RKO (cell line): ENCODE measurements at places on chromosomes 3 and 15.

- DNase-seq: no peak
These were observed 15.2 kb downstream of the ST3GAL6 start for GRCh38 chr3:98778383-98778782.

GRCh38 chr3:185942907-185943759 lies 5.3 kb upstream of the TRA2B start:
- peak; percentile 65 for DNase-seq

DNA sequence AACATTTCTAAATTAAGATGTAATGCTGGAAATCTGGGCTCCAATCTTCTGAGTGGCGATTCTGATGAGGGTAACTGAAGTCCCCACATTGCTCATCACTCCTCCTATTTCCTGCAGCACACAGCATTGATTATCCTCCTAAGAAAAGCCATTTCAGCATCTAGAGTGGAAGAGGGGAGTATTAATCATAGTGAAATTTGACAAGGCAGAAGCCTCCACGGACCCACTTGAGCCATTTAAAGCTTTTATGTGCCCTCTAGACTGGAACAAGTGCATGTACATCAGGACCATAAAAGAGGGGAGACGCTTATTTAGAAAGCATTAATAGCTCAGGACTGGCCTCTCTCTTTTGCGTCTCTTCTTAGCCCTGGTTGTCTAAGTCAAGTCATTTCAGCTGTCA lies 25.8 kb downstream of the AQP9 start:
- no peak for DNase-seq

DNA sequence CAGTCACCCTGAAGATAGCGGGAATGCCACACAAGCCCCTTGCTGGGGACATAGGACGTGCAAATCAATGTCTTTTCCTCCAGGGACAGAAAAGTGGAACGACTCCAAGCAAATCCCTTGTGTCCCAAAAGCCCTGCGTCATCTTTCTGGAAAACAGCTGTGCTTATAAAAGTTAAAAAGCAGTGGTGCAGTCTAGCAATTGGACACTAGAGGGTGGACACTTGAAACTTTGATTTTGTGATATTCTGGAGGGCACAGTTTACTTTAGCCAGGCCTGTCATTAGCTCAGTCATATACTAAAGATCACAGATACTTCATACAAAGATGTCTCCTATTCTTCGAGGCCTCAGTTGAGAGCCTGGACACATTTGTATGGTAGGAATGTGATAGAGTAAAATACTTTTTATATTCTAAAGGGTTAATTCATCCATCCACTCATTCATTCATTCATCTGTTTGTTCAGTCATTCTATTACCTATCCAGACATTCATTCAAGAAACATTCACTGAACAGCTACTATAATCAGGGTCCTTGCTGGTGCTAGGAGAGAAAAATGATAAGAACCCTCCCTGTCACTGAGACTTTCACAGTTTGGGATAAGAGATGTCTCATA lies 63.8 kb upstream of the ANKRD34C start:
- DNase-seq: peak; percentile 55

DNA sequence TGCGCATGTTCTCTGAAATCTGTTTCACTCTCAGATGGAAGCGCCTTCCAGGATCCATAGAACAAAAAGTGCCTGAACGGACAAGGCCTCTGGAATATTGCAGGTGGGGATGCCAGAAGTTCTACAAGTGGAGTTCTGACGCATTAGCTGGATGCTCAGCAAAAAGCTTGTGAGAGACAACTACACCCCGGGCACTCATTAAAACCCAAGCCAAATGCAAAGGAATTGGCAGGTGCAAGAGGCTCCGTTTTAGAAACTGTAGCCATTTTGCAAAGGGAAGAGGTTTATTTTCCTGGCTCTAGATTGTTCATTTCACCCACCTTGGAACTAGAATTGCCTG lies 35.2 kb upstream of the SLC24A5 start:
- DNase-seq: no peak

DNA sequence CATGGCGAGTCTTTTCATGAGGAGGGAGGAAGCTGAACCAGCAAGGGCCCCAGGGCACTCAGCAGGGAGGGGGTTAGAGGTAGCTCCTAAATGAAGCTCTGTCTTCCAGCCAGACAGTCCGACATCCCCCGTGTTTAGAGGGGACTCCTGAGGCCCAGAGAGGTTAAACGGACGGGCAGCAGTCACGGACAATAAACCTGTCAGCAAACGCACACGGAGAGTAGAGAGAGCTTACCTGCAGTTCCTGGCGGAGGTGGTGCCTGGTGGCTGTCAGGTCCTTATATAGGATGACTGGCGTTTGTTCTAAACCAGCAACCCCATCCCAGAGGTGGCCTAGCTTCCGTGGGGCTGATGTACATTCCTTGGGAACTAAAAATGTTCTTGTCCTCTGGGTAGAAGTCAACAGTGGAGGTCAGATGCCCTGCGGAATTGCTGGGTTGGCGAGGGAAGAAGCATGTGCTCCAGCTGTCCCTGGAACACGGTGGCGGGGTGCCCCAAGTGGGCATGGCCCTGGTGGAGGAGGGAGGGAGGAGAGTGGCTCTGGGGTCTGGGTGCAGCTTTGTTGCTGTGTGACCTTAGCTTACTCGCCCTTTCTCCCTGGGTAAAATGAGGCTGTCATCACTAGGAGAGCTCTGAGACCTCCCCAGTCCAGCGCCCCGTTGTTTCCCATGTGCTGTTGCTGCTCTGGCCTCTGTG lies 2.1 kb downstream of the GHRL start:
- DNase-seq: no peak

DNA sequence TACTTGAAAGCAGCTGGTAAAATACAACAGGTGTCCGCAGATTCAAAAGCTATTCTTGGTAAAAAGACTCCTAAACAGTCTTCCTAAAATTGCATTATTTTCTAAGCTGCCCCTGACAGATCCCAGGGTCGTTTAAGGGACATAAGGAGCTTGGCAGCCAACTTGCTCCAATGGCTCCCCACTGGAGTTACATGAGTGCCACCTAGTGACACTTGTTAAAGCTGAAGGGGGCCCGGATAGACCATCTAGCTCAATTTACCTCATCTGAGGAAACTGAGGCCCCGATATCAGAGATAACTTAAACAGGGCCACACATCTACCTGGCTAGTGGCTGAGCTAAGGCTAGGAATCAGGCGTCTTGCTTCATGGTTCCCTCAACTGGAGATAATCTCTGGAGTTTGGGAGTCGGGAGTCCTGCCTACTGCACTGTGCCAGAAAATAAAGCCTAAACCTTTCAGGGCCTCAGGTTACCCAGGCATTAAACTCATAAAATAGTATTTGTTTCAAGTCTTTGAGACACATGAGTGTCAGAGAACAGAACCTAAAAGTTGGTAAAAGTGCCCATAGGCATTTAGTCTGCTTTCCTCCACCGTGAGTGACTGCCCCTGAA lies 6.5 kb upstream of the TBC1D23 start:
- peak; percentile 63 for DNase-seq

GRCh38 chr3:197846491-197846890 lies 55.4 kb downstream of the LRCH3 start:
- no peak for DNase-seq

GRCh38 chr3:166663194-166663593 lies 716.9 kb downstream of the ZBBX start:
- peak; percentile 89 for DNase-seq

GRCh38 chr15:88089024-88089620 lies 167.4 kb downstream of the NTRK3 start:
- no peak for DNase-seq

- no peak for DNase-seq
These were observed 37.3 kb downstream of the YEATS2 start for GRCh38 chr3:183734750-183735494.

GRCh38 chr3:37456781-37457180 lies 282.4 kb upstream of the LRRFIP2 start:
- DNase-seq: no peak

DNA sequence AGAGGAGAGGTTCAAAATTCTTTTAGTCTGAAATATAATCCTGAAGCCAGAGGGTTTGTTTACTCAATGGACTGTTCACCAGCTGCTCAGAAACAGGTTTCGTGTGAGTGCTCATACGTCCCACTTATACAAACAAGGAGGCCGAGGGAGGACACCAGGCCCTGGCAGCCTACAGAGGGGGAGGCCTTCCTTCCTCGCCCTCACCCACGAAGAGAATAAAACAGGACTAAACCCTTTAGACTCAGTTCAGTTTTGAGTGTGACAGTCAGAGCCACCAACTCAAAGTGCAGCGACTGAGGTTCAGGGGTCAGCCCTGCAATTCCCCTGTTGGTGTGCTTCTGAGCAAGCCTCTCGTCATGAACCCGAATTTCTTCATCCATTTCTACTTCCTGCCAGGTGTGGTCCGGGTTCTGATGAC lies 17.3 kb downstream of the FAM174B start:
- DNase-seq: no peak

DNA sequence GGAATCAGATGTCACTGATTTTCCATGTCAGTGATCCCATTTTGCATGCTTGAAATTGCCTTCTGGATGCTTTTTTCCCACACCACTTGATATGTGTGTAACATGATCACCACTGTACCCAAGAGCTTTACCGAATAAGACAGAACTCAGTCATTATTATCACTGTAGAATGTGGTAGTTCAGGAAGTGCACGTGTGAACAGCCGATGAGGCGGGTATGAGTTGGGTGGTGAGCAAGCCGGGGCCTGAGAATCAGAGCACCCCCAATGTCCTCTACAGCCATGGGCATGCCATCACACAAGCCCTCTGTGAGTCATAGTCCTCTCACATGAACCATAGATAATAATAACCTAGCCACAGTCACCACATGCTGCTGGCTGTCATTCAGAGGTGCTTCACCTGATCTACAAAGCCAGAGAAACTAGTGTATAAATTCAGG lies 470.8 kb downstream of the SOX2 start:
- DNase-seq: peak; percentile 83

DNA sequence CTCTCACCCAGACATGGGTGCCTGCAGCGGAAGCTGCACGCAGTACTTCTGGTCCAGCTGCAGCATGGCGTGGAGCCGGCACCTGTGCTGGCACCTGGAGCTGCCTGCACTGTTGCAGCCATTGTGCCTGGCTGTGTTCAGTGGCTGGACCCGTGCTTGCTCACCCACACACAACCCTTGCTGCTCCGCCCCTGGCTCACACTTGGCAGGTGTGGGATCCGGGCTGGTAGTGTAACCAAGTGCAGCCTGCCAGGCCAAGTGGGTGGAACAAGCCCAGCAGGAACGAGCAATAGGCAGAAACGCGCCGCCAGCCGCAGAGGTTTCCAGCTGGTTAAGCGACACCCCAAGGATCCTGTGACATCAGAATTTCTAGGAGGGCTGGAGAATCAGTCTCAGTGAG lies 11.2 kb upstream of the SCAPER start:
- no peak for DNase-seq

DNA sequence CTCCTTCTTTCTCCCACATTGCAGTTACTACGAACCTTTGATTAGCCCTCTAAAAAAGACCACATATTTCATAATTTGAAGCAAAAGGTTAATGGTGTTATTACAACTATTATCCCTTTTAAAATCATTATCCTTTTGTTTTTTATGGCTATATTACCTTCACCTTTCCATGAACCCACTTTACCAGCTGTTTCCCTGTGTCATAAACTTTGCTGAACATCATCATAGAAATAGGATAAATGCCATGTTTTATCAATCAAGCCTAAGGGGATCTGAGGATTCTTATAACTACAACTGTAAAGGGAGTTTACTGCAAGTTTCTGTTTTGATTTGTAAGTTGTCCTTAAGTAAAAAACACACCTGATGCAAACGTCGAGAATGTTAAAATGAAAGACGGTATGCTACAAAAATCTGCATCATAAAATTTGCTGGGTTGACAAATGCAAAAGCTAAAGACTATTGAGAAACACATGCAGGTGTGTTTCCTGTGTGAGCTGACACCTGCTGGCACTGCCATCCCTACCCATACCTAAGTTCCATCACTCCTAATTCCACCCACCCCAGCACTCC lies 39.1 kb upstream of the ARRDC4 start:
- no peak for DNase-seq

GRCh38 chr3:5258526-5258925 lies 71.0 kb downstream of the EDEM1 start:
- DNase-seq: no peak

- DNase-seq: no peak
These were observed 29.7 kb downstream of the CCDC13 start for GRCh38 chr3:42743204-42743995.

GRCh38 chr3:34213478-34213877 lies 415.0 kb downstream of the PDCD6IP start:
- no peak for DNase-seq

DNA sequence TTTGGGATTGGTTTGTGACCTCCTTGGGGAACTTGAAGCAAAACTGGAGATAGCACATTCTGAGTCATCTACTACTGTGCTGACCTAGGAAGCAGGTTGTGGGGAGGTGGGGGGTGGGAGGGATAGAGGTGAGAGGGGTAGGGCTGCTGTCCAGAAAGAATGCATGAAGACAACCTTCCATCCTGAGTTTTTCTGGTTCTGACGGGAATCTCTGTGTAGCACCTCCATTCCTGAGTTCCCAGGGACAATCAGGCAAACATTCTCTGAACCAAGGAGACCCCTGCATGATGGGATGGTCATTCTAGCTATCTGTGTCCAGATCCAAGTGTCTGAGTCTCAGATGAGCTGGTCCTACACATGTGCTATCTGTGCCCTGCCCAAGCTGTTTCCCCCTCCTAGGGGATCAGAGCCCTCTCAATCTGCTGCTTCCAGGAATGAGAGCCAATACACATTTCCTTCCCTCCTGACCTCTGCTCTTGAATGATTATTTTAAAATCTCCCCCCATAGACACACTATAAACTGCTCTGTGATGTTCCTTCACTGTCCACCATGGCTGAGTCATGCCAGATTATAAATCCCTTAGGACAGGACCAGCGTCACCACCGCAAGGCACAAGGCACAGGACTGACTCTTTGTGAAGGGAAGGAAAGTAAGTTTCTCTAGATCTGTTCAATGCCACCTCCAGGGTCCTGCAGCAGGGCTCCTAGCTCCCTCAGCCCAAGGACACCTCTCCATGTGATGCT lies 2.2 kb upstream of the CD276 start:
- no peak for DNase-seq

GRCh38 chr15:90138071-90138833 lies 36.0 kb upstream of the IDH2 start:
- DNase-seq: no peak

- DNase-seq: no peak
These were observed 121.2 kb downstream of the MECOM start for GRCh38 chr3:169542331-169542751.

GRCh38 chr15:40130799-40131502 lies 22.3 kb upstream of the BMF start:
- DNase-seq: no peak

DNA sequence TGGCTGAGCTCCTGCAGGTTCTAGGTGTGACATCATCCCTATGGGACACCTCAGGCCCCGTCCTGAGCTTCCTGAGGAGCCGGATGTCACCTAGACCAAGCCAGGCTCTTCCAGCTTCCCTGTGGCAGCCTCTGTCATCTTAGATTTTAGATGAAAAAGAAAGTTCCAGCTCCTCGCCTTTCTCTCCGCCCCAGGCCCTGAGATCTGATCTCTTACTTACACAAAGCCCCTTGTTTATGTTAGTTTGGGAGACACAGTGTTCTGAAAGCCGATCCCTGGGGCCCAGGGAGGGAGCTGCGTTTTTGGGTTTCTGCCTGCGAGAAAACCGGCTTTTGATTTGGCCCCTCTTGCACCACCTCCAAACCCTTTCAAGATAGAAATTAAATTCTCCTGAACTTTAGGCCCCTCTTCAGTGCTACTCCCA lies 40.2 kb upstream of the FAM107A start:
- DNase-seq: no peak

- DNase-seq: peak; percentile 97
These were observed 976 bp downstream of the DIS3L start for GRCh38 chr15:66294157-66294931.
